ENCODE measurements at places on chromosomes 11 and 22.

DNA sequence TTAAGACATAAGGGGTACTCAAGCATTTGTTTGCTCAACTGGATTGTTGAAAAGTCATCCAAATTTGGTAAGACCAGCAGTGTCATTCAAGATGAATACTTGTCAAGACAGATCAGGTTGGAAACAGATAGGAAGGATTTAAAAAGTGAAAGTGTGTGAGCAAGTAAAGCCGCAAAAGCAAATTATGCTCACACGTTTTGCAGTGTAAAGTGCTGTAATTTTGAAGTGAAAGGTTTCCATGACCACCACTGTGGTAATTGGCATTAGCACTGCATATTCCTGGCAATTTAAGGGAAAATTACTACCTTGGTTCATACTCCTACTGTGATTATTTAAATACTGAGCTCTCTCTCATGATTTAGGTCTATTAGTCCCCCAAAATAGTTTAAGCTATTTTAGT, 704.1 kb upstream of the CCDC179 start:
- DNase-seq, result no peak

GRCh38 chr22:17284888-17285287, 65.7 kb upstream of the ADA2 start:
- no peak for DNase-seq

GRCh38 chr11:102637731-102638130, 12.6 kb upstream of the MMP20 start:
- DNase-seq, result no peak

GRCh38 chr11:2533587-2534133, 88.9 kb downstream of the KCNQ1 start:
- DNase-seq, result peak; percentile 86

- DNase-seq, result no peak
These were observed 28.5 kb downstream of the CUL5 start for GRCh38 chr11:108037211-108037610.

DNA sequence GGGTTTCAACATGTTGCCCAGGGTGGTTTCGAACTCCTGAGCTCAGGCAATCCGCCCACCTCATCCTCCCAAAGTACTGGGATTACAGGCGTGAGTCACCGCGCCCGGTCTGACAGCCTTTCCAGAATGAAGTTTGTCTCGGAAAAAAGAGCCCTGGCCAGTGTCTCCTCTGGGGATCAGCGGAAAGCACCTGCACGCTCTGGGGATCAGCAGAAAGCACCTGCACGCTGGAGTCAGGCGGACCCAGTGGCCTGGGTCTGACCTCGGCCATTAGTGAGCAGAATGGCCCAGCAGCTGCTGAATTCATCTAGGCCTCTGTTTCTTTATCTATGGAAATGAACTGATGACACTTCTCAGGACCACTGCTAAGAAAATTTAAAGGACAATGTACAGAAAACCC, 10.5 kb upstream of the TESMIN start:
- no peak for DNase-seq

- DNase-seq, result no peak
These were observed 20.0 kb downstream of the TMEM135 start for GRCh38 chr11:87057749-87058148.

DNA sequence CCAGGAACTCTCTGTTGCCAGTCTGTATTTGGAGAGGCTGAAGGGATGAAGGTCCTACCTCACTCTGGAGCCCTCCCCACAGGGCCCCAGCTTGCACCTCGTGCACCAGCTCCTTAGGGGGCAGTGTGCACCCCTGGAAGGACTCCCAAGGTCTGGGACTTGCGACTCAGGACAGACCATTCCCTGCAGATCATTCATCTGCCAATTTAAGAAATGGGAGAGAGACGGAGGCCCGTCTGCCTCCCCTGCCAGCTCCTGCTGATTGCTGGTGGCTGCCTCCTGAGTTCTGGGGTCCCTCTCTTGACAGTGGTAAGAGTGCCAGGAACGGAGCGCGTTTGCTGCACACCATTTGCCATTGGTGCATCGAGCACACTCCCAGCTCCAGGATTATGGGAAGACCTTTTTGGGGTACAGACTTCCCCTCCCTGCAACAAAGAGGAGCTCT, 27.4 kb upstream of the MALAT1 start:
- no peak for DNase-seq

GRCh38 chr11:24754406-24754805, 257.6 kb downstream of the LUZP2 start:
- DNase-seq, result no peak

- peak; percentile 71 for DNase-seq
These were observed 25.6 kb upstream of the TENM4 start for GRCh38 chr11:79466411-79466810.

GRCh38 chr11:112831969-112832766, 129.1 kb upstream of the NCAM1 start:
- no peak for DNase-seq

GRCh38 chr11:78149646-78150045, 10.2 kb upstream of the ALG8 start:
- peak; percentile 28 for DNase-seq

DNA sequence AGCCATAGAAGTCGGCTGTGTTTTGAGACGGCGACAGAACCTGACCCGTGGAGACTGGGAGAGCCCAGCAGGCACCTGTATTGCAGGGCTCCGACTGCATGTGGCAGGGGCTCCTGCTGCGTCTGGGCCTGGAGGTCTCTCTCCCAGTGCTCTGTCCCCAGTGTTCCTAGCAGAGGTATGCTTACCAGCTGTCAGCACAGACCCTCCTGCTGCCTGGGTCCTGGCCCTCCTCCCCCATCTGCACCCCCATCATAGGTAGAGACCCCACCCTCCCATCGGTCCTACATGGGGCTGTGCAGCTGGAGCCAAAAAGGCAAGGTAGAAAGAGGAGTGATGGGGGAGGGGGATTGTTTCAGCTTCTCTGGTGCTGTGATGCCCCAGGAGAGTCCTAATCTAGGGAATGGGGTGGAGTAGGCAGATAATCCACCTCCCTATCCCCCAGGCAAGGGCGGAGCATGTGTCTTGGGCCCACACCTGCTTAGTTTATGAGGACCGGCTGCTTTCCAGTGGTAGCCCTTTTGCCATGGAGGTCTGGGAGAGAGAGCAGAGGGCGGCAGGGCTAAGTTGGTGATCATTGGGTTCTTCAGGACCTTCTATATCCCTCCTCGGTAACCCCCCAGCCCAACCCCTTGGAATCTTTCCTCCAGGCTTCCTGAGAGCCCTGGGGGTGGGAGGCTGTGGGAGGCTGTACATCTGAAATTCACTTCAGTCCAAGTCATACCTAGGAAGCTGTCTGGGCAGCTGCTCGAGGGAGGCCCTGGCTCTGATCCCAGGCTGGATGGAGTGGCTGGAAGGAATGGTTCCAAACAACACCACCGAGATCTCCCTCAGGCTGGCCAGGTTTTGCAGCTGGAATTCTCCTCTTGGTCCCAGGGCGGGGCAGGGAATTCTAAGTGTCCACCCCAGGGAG, 5.3 kb downstream of the SLC7A4 start:
- DNase-seq, result no peak

DNA sequence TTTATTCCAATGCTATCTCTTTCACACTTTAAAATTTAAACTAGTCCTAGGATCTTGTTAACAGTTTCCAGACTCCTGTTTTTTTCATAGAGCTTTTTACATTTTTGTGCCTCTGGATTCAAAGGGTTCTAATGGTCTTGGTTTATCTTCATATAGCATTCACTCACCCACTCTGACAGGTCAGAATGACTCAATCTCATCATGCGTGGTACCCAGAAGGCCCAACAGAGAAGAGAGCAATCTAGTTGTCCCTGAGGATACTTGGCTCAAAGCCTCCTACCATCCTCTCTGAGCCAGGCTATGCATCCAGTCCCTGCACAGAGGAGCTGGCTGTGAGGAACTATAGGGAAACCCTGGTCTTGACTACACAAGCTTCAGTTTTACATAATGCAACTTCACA, 27.5 kb downstream of the MAML2 start:
- DNase-seq, result no peak

GRCh38 chr11:48058064-48058463, 77.7 kb downstream of the PTPRJ start:
- no peak for DNase-seq

DNA sequence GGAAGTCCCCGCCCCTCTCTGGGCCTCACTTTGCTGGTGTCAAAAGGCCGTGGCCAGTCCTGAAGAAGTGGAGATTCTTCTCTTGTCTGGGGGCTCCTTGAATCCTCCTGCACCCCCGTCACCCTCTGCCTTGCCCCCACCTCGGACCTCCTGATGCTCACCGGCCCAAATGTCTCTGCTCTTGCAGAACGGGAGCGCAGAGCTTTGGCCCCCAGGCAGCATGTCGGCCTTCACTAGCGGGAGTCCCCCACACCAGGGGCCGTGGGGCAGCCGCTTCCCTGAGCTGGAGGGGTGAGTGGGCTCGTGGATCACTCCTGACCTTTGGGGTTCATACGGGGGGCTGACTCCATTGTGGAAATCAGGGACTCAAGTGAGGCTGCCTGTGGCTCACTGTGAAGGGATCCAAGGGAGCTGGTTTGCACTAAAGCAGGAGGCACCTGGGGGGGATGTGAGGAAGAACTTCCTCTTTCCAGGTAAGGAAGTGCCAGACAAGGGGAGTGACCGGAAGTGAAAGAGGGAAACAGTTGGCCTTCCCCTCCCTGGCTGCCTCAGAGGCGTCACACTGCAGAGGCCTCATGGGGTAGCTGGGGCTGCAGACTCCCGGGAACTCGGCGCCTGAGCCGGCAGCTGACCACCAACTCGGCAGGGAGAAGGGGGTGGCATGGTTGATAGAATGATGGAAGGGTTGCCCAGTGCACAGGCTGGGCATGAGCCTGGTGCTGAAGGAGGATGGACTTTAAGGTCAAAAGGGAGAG, 23.1 kb downstream of the CSF2RB start:
- DNase-seq, result no peak

DNA sequence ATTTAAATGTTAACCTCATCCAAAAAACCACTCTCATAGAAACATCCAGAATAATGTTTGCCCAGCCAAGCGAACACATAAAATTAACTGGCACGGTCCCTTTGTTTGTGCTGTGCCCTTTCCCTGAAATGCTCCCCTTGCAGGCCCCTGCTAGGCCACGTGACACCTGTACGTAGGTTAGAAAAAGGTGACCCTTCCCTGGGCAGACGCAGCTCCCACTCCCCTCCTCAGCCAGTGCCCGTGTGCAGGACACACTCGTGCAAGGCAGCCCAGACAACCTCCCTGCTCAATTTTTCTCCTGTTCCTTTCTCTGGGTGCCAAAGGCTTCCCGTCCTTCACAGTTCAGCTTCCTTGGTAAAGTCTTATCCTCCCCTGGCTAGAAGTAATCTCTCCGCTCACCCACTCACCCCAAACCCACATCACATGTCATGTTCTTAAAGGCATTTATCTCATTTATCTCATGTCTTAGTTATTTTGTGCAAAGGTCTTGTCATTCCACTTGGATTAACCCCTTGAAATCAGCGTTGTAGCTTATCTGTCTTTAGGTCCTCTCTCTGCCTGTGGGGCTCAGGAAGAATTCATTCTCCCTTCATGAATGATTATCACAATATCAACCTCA, 20.7 kb downstream of the FAM83F start:
- DNase-seq, result no peak

DNA sequence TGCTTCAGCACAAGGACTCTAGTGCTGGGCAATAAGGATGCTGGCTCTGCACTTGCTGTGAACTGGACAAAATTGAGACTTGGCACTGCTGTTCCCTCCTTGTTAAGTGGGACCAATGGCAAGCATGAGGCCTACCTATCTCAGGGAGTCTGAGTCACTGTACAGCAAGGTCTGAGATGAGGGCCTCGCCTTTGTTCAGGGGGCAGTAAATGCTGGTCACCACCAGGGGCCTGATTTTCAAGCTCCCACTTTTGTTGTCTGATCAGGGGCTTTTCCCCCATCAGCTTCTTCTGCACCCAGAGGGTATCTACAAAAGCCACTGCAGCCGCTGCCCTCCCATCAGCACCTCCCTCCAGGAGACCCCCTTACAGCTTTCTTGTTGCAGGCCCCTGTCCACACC, 22.8 kb downstream of the DHCR7 start:
- DNase-seq, result no peak
